ENCODE measurements at places on chromosomes 6 and 20. TPM values are rescaled to one million over a fixed set of nuclear protein-coding genes. Genes with fewer than 3 reads are reported as not detected.

ZNF343 gene
- 13.1 TPM for total RNA-seq

BACH2 gene
- total RNA-seq, result 12.3 TPM

HLA-DOA gene
- total RNA-seq, result 5.6 TPM

C20orf144 gene
- total RNA-seq, result 0.27 TPM

CASS4 gene
- total RNA-seq, result 0.09 TPM

DPPA5 gene
- not detected for total RNA-seq

TMEM151B gene
- 3.5 TPM for total RNA-seq

SYNDIG1 gene
- 0.38 TPM for total RNA-seq

FBXO5 gene
- 21.8 TPM for total RNA-seq

DPM1 gene
- total RNA-seq, result 41.4 TPM

CLDN20 gene
- not detected for total RNA-seq

CDK5RAP1 gene
- total RNA-seq, result 63.7 TPM

COMMD7 gene
- total RNA-seq, result 69.8 TPM

PPP2R5D gene
- total RNA-seq, result 53.6 TPM

PRRT1 gene
- total RNA-seq, result 3.3 TPM

EZR gene
- 258 TPM for total RNA-seq

TAGAP gene
- not detected for total RNA-seq

FOXF2 gene
- total RNA-seq, result not detected

RAMACL gene
- total RNA-seq, result 1.7 TPM

KIF6 gene
- total RNA-seq, result 2.9 TPM

PLTP gene
- 28.6 TPM for total RNA-seq

CARMIL1 gene
- total RNA-seq, result 75.9 TPM

WTAP gene
- 126 TPM for total RNA-seq

LY6G5C gene
- 6.5 TPM for total RNA-seq

TAAR9 gene
- total RNA-seq, result not detected

FANCE gene
- 10.6 TPM for total RNA-seq

SGK2 gene
- total RNA-seq, result 8.7 TPM

IRAK1BP1 gene
- 10.7 TPM for total RNA-seq

OR5V1 gene
- total RNA-seq, result not detected

KCNK16 gene
- total RNA-seq, result 35.2 TPM

WFDC10A gene
- not detected for total RNA-seq

CDC5L gene
- 30.4 TPM for total RNA-seq

PLAGL2 gene
- 57.1 TPM for total RNA-seq

C20orf141 gene
- total RNA-seq, result not detected

BPIFA1 gene
- total RNA-seq, result not detected

PNPLA1 gene
- total RNA-seq, result not detected

BPIFB1 gene
- not detected for total RNA-seq

PTCRA gene
- not detected for total RNA-seq

PROKR2 gene
- not detected for total RNA-seq

FAM135A gene
- total RNA-seq, result 34.4 TPM

OR2J3 gene
- total RNA-seq, result not detected

GSTA3 gene
- not detected for total RNA-seq

VSX1 gene
- total RNA-seq, result not detected

MTFR2 gene
- 3.8 TPM for total RNA-seq

PNLDC1 gene
- total RNA-seq, result not detected

MEI4 gene
- 2.6 TPM for total RNA-seq

TSPO2 gene
- not detected for total RNA-seq

EMILIN3 gene
- total RNA-seq, result 0.96 TPM

GABRR1 gene
- not detected for total RNA-seq

SLC17A2 gene
- total RNA-seq, result not detected

LKAAEAR1 gene
- total RNA-seq, result not detected

LIME1 gene
- 21.0 TPM for total RNA-seq

All from progenitor cell of endocrine pancreas (in vitro differentiated cells).